Stimulated activated CD4-positive, alpha-beta T cell treated with anti-CD3 and anti-CD28 coated beads, Interleukin-1b, Interleukin-23, amount 100 ng/mL, for 1 hour (primary cell): ENCODE measurements at places on chromosomes 11 and 22.

- DNase-seq: no peak
Measured at GRCh38 chr11:111417011-111417765, 38.1 kb upstream of the POU2AF1 start.

GRCh38 chr11:36421546-36422155 lies 88.4 kb downstream of the TRAF6 start:
- DNase-seq: no peak

DNA sequence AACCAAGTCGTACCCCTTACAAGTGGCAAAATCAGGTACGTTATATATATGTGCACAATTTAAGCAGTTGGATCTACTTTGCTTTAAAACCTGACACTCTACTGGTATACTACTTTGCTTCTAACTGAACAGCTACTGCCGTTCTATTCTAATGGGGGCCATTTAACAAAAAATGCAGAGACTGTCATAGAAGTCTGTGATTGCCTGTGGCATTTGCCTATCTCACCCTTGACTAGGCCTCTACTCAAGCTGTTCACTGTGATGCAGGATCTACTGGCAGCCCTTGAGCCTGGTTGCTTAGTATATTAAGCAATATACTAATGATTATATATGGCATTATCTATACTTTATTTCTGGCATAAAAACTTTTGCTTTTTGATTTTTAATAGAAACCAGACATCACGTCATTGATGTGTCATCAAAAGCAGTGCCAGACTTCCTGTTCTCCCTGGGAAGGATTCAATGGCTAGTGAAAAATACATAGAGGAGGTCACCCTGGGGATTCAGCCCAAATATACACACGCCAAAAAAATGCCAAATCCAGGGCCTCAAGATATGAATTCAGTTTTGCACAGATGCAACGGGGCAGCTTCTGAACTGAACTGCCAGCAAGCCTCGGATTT lies 40.0 kb upstream of the FIBIN start:
- no peak for DNase-seq

GRCh38 chr11:34345540-34345876 lies 12.3 kb downstream of the ABTB2 start:
- DNase-seq: no peak
